Non-pigmented ciliary epithelial cell (primary cell): ENCODE measurements at places on chromosomes 12 and 14.

GRCh38 chr14:81122326-81122725, 98.4 kb downstream of the GTF2A1 start:
- DNase-seq = no peak

- DNase-seq = no peak
Measured at GRCh38 chr12:121976950-121977349, 44.7 kb upstream of the BCL7A start.

DNA sequence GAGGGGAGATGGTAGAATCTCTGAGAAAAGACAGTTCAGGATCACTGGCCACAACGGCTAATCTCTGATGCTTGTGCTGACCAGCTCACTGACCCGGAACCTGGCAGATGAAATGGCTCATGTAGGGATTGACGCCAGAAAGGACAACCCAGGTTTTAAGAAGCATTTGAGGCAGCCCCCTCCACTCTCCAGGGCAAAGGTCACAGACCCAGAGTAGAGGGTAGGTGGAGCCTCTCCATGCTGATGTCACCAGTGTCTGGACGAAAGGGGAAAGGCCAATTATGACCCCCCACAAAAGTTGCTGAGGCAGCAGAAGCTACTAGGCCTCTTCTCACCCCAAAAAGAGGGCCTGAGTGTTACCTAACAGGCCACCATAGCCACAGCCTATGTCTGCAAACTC, 1.2 kb downstream of the METTL1 start:
- DNase-seq = no peak

DNA sequence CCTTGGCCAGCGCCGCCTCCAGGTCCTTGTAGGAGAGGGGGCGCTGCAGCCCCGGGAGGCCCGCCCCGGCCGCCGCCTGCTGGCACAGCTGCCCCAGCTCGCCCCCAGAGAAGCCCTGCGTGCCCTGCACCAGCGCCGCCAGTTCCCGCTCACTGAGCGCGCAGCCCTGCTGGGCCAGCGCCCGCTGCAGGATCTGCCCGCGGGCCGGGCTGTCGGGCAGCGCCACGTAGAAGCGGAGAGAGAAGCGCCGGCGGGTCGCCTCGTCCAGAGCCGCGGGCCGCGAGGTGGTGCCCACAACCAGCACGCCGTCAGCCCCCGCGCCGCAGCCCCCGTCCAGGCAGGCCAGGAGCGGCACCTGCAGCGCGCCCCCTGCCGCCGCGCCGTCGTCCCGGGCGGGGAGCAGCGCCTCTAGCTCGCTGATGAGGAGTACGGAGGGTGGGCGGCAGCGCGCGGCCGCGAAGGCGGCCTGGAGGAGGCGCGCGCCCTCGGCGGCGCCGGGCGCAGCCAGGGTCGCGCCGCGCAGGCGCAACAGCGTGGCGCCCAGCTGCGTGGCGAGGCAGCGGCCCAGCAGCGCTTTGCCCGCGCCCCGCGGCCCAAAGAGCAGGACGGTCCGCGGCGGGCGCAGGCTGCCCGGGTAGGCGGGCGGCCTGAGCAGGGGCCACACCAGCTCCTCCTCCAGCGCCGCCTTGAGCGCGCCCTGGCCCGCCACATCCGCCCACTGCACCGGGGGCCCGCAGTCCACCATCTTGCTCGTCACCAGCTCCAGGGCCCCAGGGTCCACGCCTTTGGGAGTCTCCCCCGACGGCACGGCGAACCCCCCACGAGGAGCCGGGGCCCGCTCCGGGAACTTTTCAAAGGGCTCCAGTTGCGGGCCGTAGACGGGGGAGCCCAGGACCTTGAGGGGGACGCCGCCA, 27.7 kb downstream of the FIGNL2 start:
- DNase-seq = no peak

DNA sequence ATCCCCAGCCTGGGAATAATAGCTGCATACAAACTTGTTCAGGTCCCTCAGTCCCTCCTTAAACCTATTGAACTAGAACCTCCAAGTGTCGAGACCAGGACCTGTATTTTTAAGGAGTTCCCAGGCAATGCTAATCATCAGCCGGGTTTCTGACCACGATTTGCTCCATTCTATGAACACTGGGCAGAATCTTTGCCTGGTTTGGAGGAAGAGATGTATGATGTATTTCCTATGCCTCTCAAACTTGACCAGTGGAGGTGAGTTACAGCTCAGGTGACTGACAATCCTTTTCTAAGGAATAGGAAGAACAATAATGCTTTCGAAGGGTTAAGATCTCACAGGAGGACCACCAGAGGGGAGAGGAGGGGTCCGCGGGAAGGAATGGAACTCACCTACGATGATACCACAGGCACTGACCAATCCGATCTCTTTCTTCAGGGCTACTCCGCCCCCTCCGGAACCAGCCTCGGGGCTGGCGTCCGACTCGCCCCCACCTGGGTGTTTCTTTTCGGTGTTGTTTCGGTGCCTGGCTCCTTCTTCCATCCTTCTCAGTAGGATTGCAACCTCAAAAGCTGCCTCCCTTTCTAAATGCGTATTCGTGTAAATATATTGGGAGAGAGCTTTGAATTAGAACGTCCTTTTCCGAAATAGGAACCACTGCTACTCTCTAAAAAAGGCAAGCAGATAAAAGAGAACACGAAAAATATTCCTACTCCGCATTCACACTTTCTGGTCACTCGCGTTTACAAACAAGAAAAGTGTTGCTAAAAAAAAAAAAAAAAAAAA, 895 bp downstream of the SLC7A8 start:
- DNase-seq = no peak

DNA sequence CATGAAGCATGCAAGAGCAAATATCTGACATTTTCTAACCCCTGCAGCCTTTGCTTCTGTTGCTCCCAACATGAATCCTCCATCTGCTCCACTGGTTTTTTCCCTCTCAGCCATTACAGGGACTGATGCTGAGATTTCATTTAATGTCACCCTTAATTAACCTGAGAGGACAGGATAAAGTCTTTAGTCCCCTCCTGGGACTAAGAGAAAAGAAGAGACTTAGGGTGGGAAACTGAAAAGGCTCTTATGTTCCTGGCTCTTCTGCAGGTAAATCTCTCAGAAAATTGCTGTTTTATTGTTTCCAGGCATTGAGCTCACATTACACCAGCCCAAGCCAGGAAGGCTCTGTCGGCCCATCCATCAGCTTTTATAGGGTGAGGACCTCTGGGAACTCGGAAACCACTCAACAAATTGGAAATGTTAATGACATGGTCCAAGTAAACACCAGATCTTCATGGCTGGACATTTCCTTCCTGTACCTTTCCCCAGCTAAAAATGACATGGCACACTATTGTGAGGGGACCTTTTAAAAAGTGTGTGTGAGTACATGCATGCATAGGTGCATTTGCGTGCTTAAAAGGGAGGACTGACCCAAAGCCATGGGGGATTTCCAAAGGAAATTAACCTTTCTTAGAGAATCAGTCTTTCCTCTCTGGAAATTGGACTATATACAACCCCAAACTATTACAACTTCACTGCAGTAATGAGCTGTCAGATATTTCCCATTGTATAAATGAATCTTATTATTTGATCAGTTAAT, 408.1 kb upstream of the TMTC1 start:
- DNase-seq = no peak

DNA sequence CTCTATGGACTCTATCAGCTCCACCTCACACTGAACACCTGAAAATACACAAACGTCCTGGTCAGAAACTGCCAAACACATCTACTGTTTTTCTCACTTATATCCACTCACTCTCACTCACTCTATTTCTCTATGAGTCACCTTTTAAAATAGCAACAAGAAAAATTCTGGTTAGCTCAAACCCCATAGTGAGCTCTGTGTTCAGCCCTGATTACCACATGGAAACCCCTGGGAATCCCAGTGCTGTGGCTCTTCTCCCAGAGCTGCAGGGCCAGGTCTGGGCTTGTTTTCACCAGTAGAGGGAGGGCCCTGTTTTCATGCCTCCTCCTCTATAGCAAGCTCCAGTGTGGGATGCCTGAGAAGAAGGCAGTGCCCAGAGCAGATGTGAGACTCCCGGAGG, 1126.1 kb downstream of the TMEM121 start:
- no peak for DNase-seq

DNA sequence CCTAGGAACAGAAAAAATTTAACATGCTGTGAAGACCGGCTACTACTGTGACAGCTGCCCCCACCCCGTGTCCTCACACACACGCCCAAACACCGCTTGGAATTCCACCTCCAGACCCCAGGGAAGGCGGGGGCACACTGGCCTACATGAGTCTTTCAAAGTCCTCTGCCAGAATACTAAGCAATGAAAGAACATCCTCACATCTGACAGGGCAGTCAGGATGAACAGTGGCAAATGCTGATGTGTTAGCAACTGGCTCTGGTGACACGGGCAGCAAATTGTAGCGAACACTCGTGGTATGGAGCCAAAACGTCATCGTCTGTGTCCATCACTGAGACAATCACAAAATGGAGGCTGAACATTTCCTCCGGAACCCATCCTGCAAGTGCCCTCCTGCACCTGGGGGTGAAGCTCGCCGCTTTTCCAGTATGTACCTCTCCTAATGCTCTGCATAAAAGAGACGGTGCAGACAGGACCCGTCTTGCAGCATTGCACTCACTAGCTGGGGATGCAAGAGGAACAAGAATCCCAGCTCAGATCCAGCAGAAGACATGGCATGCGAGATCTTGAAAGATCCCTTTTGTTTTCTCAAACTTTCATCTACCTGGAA, 94.8 kb downstream of the BCL11B start:
- DNase-seq = no peak

- DNase-seq = no peak
Measured at GRCh38 chr14:104694991-104695659, 5.7 kb downstream of the INF2 start.

- no peak for DNase-seq
Measured at GRCh38 chr12:49885663-49886461, 17.8 kb downstream of the FAIM2 start.

DNA sequence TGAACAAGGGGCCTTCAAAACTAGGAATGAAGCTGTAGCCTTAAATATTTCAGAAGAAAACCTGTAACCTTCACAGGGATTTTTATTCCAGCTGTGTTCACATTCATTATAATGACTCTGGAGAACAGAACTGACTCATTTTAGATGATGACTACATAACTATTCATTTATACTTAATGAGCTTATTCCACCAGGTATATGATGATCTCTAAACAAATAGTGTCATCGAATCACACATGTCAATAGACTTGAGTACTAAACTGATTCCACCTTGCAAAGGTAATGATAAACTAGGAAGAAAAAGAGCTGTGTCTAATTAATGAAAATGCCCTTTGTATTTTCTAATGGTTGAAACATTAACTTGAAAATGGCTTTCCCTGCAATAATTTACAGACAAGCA, 433.2 kb downstream of the PDZRN4 start:
- no peak for DNase-seq

GRCh38 chr12:109814600-109815150, 18.5 kb downstream of the TRPV4 start:
- no peak for DNase-seq

GRCh38 chr12:117461732-117462131, 100.3 kb upstream of the NOS1 start:
- DNase-seq = no peak

- no peak for DNase-seq
Measured at GRCh38 chr12:108610856-108611605, 13.1 kb upstream of the TMEM119 start.

DNA sequence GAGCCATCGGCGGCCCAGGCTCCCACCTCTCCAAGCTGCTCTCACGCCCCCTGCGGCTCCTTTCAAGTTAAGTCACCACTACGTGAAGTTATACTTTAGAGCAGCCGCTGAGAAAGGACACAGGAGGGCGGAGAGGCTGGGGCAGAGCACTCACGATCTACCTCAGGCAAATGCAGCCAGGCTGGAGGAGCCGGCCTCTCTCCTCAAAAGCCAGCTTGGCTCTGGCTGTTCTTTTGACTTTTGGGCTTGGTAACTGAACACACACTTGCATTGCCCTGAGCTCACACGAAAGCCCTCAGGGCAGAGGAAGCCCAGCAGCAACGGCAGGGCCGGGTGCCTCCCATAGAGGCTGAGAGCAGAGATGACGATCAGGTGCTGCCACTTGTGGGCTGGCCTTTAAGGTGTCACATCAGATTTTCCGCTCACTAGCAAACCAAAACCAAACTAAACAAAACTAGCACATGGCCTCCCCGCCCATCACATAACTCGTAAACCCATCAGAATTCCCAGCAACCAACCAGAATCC, 75.2 kb downstream of the PITPNM2 start:
- DNase-seq = no peak

GRCh38 chr14:51648296-51648695, 3.4 kb upstream of the FRMD6 start:
- DNase-seq = no peak

GRCh38 chr14:62778852-62779251, 266.4 kb downstream of the KCNH5 start:
- DNase-seq = no peak

DNA sequence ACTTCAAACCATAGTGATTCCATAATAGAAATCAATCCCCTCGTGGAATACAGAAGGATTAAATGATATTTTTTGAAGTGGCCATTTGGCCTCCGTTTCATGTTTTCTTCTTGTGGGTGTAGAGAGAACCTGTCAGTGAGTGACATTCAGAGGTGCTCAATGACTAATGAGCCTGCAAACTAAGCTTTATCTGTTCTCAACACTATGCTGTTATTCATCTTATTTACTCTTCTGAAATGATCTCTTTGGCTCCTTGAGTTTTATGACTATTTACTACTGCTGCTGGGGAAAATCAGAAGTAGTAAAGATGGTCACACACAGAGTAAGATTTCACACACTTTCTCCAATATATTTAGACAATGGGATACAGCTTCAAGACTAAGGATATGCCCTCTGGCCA, 30.4 kb downstream of the ATP2B1 start:
- no peak for DNase-seq

- DNase-seq = no peak
Measured at GRCh38 chr12:89354612-89355067, 2.3 kb upstream of the DUSP6 start.

GRCh38 chr12:75323663-75324062, 6.5 kb downstream of the CAPS2 start:
- no peak for DNase-seq

GRCh38 chr12:51378749-51379148, 12.5 kb downstream of the GALNT6 start:
- DNase-seq = no peak

GRCh38 chr12:90794212-90794611, 160.8 kb downstream of the CCER1 start:
- no peak for DNase-seq

DNA sequence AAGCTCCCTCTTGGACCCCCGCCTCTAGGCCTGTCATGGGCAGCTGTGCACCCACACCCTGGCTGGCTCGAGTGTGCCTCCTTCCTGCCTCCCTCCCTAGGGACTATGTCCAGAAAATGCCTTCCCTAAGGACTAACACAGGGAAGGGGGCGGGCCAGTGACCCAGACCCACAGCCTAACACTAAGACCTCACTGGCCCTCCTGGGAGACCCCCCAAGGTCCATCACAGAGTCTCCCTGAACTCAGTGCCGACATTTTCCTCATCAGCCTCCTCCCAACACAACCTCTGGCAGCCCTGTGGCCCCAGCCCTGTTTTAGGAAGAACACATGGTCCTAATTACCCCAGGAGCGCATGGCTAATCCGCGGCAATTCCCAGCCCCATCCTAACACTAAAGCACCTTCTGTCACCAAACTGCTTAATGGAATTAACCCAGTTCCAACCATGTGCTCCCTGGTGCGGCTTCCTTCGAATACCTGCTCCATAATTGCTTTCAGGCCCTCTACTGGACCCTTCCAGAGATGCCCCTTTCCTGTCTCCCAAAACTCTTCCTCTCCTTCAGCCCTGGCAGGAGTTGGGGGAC, 5.6 kb downstream of the MSI1 start:
- DNase-seq = no peak
